NCI-H1417 (cell line): ENCODE measurements at places on chromosomes 11 and 22.

DNA sequence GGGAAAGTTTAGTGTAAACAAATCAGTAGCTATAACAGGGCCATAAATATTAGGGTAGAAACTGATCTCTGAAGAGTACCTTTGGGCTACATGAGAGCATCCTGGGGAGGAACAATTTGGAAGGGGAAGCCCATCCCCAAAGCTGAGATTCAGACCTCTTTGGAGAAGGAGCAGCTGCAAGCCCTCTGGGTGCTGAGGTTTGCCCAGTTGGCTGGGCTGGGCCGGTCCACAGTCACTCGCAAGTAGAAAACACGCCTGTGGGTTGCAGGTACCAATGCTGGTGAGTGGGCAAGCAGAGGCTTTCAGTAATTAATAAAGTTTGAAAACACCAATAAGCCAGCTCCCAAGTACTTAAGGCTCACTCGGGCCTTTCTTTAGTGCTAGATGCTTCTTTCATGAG lies 124.5 kb downstream of the ARHGAP8 start:
- DNase-seq: no peak

GRCh38 chr11:67230406-67230805 lies 35.9 kb upstream of the GRK2 start:
- no peak for DNase-seq

- DNase-seq: no peak
These were observed 9.5 kb upstream of the B3GNT6 start for GRCh38 chr11:77024745-77025144.

DNA sequence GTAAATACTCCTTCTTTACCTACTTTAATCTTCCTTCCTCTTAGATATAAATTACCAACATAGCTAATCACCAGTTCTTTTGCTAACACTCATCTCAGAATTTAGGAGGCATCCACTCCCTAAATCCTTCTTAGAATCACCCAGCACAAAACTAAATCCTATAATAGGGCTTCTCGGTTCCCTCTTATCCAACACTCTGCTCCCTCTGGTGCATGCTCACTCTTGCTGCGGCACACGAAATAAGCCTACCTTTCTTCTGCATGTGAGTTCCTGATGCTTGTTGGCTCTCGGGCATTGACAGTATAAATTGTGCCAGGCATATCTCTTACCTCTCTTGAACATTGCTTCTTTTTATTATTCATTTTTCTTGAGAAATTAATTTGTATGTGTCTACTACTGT lies 61.0 kb downstream of the OR5AK2 start:
- DNase-seq: no peak

DNA sequence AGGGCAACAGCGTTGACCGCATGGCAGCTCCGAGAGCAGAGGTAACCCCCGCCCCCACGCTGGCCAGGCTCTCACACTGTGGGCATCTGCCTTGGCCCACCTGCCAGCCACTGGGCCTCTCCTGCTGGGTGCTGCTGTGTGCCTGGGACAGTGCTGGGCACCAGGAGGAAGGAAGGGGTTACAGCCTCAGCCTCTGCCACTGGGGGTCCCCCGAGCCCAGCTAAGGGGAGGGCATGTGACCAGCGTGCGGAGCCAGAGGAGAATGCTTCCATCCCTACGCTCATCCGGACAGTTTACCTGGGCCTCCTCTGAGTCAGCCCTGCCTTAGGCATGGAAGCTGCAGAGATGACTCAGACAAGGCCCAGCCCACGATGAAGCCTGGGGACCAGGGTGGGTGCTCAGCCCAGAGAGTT lies 10.9 kb downstream of the NCF4 start:
- no peak for DNase-seq

DNA sequence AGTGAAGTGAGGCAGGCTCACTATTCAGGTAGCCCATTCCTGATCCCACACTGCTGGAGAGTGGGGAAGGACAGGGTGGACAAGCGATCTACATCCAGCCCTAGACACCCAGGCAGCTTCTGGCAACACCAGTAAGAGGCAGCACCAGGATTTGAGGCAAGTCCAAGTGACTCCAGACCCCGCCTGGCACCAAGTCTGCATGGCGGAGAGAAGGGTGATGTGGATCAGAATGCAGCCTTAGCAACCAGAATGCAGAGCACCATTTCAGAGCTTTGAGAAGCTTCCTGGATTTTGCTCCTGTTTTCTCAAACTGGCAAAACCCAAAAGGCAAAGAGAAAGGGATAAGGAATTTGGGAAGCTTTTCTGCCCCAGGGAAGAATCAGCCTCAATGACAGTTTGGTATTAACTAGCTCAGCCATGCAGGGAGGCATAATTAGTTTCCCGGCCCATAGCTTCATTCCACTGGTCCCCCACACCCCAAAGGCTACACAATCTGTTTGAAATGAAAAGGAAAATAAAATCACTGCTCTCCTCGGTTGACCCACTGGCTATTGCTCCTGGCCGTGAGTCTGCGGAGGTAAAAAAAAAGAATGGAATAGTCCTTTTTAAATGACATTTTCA lies 17.3 kb downstream of the GALNT18 start:
- DNase-seq: no peak

GRCh38 chr11:10623797-10624761 lies 55.6 kb upstream of the LYVE1 start:
- DNase-seq: peak; percentile 70
